ENCODE measurements at places on chromosomes 16 and 17.

GRCh38 chr17:31568539-31568938 is 177.1 kb downstream of the RAB11FIP4 start:
- DNase-seq, result no peak

DNA sequence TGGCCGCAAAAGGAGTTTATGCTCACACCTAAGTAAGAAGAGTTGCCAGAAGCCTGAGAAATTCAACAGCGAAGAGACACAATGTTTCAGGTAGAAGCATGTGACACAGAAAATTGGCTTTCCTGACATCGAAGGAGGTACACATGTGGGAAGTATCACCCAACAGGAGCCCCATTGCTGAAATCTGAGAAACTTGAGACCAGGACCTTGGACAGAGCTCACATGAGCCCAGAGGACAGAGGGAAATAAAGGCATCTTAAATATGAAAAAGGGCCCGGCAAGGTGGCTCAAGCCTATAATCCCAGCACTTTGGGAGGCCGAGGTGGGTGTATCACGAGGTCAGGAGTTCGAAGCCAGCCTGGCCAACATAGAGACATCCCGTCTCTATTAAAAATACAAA is 304.1 kb upstream of the C16orf82 start:
- DNase-seq, result no peak

DNA sequence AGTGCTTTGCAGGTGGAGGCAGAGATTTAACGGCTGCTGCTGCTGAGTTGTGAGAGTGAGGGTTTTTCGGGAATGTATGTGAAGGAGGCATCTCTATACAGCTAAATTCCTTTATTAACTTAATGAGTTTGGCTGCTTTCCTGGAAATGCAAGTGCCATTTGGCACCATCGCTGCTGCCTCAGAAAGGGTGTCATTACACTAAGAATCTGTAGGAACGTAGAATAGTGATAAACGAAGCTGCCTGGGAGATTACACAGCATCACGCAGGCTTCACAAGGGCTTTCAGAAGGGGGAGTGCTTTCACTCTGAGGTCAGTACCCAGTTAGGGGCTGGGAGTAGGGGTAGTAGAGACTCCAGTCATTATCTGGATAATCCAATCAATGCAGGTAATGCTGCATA is 14.1 kb upstream of the NLRP1 start:
- no peak for DNase-seq

DNA sequence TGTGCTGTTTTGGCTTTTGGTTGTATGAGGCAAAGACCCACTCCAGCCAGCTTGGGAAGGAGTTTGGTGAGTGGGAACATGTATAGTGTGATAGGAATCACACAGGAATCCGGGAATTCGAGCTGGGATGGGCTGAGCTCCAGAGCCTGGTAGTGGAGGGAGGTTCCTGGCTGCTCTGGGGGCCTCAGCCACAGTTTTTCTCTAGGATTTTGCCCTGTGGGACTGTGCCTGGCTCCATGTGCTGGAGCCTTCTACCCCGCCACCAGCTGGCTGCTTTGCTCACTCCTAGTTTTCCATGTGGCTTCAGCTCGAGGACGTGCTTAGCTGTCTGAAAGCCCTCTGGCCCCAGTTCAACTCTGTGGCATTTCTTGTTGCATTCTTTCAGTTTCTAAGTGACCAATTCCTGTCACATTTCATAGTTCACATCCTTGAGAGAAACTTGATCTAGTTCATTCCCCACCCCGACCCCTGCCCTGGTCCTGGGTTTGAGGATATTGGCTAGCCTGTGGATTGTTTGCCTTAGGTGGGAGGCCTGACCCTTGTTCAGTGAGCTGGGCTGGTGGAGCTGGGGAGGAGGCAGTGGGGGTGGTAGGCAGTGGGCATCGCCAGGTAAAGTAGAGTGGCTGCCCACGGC is 5.0 kb downstream of the SEC14L1 start:
- no peak for DNase-seq

DNA sequence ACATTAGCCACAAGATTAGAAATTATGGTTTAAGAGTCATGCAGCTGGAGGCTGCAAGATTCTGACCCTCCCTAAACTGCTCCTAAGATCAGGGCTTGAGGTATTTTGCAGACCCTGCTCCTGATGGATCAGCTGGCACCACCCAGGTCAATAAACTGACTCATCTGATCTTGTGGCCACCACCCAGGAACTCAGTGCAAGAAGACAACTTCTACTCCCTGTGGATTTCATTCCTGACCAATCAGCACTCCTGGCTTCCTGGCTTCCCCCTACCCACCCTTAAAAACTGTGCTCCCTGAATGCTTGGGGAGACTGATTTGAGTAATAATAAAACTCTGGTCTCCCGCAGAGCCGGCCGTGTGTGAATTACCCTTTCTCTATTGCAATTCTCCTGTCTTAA is 25.0 kb upstream of the MILR1 start:
- DNase-seq, result no peak

GRCh38 chr17:55897301-55897700 is 146.4 kb downstream of the PCTP start:
- DNase-seq, result no peak

- DNase-seq, result no peak
Observed at GRCh38 chr17:288802-289356, 63.7 kb downstream of the RPH3AL start.

DNA sequence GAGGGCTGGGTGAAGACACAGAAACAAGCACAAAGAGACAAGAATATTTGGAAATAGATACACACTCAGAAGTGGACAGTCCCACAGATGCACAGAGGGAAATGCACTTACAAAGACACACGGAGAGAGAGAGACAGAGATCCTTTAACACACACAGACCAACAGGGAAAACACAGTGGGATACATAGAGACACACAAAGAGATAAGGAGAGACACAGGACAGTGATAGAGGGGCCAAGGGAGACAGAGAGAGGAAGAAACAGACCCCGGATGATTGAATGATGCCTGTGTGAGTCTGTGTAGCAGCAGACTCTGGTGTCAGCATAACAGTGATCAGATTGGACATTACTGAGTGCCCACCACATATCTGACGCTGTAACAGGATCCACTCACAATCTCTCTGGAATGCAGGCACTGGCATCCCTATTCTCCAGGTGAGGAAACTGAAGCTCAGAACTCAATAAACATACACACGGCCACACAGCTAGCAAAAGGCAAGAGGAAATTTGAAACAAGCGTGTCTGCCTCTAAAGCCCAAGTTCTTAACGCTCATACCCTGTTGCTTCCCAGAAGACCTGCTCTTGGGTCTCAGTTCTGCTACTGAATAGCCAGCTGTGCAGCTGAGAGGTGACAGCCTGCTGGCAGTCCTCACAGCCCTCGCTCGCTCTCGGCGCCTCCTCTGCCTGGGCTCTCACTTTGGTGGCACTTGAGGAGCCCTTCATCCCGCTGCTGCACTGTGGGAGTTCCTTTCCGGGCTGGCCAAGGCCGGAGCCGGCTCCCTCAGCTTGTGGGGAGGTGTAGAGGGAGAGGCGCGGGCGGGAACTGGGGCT is 186.3 kb upstream of the NLRP1 start:
- no peak for DNase-seq
